ENCODE measurements at places on chromosomes 6 and 20.
A peak's percentile ranks its signal among the peaks of the same experiment; 100 is the strongest.

DNA sequence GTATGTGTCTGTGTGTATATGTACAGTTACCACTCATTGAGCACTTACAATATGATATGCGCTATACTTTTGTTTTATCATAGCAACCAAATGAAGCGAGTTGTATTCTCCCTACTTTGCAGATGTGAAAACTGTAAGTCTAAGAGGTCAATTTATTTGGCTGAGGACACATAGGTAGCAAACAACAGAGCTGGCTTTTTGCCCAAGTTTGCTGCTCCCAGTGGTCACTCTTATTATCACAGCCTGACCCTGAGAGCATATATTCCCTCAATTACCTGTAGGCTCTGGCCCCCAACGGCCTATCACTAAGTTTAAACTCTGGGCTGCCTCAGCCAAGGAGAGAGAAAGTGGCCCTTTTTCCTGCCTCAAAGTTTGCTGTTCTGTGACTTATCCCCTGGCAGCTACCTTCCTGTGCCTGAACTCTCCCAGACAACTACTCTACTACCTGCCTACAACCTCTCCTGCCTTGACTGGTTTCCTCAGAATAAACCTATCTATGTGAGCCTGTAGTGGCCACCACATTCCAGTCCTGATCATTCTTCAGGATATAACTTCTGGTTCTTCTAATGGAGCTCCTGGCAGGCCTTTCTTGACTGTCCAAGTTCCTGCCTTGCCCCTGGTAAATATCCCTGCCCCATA lies 221.8 kb downstream of the FRK start:
- peak; percentile 59 for DNase-seq

DNA sequence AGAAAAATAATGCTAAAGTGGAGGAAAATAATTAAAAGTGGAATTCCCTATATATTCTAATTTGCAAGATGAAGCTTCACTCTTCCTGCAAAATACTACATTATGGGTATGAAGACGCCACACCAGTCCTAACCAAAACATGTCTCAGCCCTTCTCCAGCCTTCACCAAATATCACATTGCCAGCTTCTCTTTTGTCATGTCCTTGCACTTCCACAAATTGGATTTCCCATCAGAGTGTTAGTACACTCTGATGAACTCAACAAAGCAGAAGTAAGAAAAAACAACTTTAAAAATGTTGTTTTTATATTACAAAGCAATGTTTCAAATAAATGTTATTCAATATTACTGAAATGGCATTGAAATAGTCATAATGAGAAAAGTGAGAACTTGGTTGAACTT lies 62.4 kb upstream of the RNF146 start:
- DNase-seq = no peak

- DNase-seq = no peak
Measured at GRCh38 chr20:15848126-15848525, 725.1 kb downstream of the KIF16B start.

DNA sequence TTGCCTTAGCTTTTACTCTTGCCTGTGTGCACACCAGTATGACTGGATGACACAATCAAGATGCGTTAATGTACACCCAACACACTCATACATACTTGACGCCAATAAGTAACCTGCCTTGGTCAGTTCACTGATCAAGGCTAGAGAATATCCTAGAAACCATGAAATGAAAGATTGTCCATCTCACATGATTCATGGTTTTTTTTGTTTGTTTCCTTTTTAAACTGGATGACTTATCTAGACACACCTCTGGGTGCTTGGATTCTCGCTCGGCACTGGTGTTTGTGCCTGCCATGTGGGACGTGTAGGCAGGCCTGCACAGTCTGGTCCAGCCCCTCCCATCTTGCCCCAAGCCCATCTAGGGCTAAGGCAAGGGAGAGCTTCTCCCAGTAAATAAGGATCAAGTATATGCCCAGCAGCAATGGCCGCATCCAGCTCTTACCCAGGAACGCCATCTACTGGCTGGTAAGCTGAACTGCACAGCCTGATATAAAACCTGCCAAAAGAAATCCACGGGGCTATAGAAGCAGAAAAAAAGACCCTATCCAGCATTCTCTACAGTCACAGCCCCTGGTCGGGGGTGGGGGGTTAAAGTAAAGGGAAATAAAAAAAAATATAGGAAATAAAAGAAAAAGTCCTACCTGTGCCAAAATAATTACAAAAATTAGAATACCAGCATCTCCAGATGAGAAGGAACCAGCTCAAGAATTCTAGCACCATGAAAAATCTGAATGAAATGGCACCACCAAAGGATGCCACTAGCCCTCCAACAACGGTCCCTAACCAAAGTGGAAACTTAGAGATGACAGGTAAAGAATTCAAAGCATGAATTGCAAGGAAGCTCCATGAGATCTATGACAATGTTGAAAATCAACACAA lies 73.3 kb downstream of the OTOR start:
- peak; percentile 35 for DNase-seq

GRCh38 chr6:170134031-170134470 lies 156.8 kb downstream of the DLL1 start:
- no peak for DNase-seq

- DNase-seq = no peak
Measured at GRCh38 chr6:112683926-112684325, 336.8 kb downstream of the RFPL4B start.

DNA sequence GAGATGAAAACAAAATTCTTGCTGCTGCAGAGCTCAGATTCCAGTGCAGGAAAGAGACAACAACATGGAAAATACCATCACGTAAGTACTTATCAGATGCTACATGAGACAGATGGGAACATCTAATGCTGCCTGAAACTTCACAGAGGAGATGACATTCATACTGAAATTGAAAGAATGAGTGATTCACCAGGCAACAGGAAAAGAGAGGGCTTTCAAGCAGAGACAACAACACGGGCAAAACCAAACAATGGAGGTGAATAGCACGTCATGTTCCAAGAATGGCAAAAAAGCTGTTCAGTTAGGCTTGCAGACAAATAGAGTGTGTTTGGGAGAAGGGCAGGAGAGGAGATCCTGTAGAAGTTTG lies 39.3 kb downstream of the GTF2H5 start:
- peak; percentile 79 for DNase-seq

GRCh38 chr6:158638324-158638854 lies 6.2 kb downstream of the DYNLT1 start:
- DNase-seq = no peak

DNA sequence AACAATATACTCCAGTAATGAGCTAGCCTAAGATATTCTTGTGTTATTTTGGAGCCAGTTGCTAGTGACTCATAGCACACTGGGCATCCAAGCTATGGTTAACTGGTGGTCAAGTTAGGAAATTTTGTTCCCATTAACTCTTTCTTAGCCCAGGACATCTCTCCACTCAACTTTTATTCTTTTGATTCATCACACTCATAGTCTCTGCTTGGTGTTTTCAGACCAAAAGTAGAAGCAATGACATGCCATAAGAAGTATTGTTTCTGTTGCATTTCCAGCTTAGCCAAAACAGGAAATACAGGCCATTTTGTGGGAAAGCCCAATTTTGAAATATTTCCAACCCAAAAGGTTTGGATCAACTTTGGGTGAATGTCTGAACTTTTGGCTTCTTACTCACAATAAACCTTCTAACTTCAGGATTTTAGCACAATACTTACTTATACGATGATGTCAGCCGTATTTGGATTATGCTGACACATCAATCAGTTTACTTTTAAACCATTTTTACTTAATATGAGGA lies 31.6 kb upstream of the CCN2 start:
- no peak for DNase-seq

- DNase-seq = no peak
Measured at GRCh38 chr6:17478223-17478907, 85.0 kb downstream of the CAP2 start.

DNA sequence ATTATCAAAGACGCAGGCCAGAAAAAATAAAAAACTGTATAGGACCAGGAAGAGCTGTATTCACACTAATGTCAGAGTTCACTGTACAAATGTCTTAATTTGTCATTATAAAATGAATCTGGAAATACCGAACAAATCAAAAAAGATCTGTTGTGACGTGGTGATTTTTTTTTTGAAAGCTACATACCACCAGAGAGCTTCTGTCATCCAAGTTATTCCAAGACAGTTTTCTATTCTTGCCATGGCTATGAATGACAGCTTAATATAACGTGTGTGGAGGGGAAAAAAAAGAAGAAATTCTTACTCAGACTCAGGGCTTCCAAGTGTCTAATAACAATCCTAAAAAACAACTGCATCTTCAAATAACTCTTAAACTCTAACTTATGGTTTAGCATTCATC lies 328.8 kb upstream of the BTBD3 start:
- DNase-seq = no peak

GRCh38 chr6:7413151-7413823 lies 23.7 kb downstream of the RIOK1 start:
- DNase-seq = no peak

DNA sequence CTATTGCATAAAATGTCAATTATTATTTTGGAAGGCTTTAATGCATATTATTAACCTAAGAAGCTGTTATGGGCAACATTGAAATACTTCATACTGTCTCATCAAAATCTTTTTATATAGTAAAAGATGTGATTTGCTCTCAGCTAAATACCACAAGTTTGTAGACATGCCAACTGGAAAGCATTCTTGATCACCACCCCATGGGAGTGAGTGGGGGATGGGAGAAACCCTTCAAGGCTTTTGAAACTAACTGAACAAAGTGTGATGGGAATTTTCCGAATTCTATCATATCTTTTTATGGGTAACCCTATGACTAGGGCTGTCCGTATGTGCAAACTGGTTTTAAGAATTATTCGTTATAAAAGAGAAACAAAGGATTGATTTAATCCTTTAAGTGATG lies 377.3 kb upstream of the JAG1 start:
- DNase-seq = no peak

- no peak for DNase-seq
Measured at GRCh38 chr6:4853349-4853748, 77.1 kb downstream of the CDYL start.

DNA sequence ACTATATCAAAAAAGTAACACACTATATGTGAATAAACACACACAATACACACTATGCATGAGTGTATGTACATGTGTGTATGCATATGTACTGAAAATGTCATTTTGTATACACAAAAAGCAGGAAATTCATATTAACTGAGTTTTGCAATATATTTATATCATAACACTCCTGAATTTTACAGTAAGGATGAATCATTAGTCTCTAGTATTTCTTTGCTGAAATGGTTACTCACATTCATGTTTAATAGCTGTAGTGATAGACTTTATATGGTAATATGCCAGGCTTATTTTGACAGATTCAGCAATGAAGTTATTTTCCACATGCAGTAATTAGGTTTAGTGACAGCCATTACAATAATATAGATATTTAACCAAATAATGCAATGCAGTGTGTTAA lies 1216.2 kb upstream of the CITED2 start:
- no peak for DNase-seq

DNA sequence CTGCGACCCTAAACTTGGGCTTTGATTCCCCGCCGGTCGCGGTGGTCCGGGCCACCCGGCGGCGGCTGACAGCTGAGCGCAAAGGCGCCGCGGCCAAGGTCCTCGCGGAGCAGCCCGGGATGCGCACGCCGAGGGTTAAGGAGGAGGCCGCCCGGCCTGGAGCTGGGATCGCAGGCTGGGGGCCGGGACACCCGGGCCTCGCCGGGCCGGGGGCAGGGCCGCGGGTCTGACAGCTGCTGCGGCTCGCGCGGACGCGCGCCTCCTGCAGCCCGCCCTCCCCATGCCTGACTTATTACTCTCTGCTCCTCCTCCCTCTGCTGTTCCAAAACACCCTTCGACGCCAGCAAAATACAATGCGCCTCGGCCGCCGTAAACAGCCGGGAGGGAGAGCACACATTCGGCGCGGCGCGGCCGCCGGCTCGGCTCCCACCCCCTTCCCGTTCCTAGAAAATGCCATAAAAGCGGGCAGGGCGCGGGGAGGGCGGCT lies 746 bp downstream of the BACH2 start:
- DNase-seq = peak; percentile 50

DNA sequence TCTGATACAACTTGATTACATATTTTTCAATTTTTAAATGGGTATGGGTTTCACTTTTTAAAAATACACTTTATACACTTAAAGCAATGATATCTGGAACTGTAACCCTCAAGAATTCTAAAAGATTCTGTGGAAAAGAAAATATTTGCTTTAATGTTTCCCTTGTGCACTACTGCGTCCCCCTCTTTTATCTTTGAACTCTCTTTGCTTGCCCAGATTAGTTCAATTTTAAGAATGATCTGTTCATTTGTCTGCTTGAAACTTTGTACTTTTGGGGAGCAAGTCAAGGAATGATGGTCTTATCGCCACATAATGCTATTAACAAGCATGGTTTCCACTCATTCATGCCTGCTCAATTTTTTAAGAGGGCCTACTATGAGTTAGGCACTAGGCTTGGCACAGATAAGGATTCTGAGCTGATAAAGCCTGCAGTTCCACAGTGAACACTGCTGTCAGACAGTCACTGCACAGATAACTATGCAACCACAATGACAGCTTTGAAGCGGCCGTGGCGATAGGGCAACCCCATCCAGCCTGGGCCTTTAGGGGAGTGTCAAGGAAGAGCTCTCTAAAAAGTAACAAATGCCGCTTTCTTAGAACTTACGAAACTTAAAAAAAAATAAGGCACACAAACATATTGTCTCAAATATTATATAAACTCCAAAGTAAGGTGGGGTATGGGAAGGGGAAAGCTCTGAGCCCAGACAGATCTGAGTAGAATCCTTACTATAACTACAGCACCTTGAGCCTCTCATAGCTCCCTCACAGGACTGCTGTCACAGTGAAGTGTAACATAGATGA lies 29.7 kb downstream of the FYN start:
- DNase-seq = no peak

DNA sequence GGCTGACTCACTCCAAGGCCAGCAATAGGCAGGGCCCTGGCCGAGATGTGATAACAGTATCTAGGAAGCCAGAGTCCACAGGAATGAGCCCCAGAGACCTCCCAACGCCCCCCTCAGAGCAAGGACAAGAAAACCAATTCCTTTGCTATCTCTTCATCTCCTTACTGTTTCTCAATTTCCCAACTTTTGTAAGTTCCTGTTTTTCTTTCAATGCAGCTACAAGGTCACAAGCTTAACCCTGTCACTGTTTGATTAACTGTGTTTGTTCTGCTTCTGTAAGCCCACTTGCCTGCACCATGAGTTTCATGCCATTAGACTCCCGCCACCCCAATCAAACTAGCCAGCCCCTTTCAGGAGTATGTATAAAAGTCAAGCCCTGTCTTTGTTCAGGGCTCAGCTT lies 3.5 kb downstream of the FKBP1C start:
- no peak for DNase-seq

All from GM13977 (cell line).